Activated T-cell treated with anti-CD3 and anti-CD28 coated beads for 4 hours (primary cell): ENCODE measurements at places on chromosomes 1 and 21.

DNA sequence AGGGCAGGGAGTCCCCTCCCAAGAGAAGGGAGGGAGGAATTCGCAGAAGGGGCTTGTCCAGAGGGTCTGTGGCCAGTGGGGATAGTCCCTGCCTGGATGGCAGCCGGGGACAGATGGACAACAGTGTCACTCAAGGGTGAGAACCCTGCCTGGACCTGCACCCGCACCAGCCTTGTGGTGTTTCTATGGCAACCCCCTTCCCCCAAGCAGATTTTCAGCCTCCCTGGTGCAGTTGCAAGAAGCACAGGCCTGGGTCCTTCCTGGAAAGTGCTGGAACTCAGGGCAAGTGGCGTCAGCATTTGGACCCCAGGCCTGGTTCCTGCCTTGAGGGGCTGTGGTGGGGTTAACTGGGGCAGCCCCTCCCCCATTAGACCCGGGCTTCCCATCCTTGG, 83.8 kb upstream of the ACTL8 start:
- no peak for DNase-seq

DNA sequence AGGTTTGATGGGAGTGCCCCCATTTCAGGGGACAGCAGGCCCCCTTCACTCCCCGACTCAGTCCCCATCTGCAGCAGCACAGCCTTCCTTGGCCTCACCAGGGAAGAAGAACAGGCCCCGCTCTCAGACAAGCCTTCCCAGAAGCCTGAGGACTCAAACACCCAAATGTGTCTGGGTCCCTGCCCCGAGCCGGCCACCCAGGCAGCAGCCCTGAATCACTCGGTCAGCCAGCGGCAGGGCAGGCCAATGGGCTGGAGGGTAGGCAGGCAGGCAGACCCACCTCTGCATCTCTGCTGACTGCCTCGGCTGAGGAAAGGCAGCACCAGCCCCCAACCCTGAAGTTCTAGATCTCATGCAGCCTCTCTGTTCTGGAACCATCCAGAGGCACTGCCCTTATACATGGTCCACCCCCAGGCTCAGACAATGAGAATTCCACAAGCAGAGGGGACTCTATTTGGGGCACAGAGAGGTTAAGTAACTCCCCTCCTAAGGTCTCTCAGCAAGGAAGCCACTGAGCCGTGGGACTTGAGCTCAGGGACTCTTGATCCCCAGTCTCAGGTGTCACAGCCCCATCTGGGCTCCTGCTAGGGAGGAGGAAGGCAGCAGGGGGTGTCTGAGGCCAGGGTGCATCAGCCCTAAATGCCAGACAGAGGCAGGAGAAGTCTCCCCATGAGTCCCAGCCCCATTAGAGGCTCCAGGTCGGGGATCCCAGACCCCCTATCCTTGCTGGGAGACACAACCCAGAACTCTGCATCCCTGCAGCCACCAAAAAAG, 33.2 kb upstream of the RUNX3 start:
- DNase-seq, result no peak

DNA sequence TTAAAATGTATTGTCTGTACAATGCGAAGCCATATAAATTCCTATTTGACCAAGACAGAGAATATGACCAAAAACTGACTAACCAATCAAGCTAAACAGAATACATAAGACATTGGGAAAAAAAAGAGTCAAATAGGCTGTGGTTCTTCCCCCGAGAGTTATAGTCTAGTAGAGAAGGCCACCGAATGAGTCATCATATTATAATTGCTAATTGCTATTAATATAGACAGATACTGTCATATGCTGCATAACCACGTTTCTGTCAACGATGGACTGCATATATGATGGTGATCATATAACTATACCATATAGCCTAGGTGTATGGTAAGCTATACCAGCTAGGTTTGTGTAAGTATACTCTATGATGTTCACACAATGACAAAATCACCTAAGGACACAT, 82.5 kb downstream of the WDR64 start:
- no peak for DNase-seq

GRCh38 chr1:37629008-37629407, 5.7 kb downstream of the RSPO1 start:
- DNase-seq, result no peak
